ENCODE measurements at places on chromosomes 6 and 20.

DNA sequence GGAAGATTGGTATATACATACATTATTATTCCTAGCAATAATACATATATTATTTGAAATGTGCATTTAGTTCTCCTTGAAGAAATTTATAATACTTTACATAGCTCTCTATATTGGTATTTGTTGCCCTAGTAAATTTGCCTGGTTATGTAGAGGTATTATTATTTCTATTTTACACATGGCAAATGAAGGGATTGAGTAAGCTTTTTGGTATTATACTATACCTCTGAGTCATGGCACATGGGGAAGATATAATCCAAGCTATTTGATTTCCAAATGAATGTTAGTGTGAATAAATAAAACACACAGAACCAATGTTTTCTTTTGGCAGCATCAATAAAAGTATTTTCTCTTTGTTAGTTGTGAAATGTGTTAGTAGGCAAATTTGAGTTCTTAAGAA lies 409.6 kb upstream of the SLC35B3 start:
- DNase-seq: no peak

- DNase-seq: no peak
Measured at GRCh38 chr20:6870559-6870958, 103.1 kb downstream of the BMP2 start.

- DNase-seq: no peak
Measured at GRCh38 chr20:39983183-39983582, 705.9 kb downstream of the MAFB start.

- peak; percentile 52 for DNase-seq
Measured at GRCh38 chr20:62066983-62067433, 1.3 kb upstream of the TAF4 start.
